ENCODE measurements at places on chromosomes 7 and 10.
A peak's percentile ranks its signal among the peaks of the same experiment; 100 is the strongest.

GRCh38 chr7:106630648-106631047 is 30.3 kb downstream of the CCDC71L start:
- DNase-seq, result no peak

GRCh38 chr7:156402255-156402654 is 238.3 kb upstream of the RNF32 start:
- no peak for DNase-seq

DNA sequence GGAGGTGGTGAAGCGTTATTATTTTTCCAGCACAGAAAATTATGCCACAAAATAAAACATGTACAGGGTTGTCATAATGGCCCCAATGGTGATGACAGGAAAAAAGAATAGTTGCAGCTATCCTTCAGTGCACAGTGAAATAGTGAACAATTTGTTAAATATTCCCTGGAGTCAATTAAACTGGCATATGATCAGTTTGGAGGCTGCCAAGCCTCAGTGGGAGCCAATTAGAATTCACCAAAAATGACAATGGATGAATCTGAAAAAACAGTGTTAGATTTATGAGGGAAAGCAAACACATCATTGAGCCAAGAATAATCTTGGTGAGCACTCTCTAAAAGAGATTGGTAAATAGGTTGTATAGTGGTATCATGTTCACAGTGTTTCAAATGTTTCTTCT is 146.3 kb downstream of the OTUD1 start:
- DNase-seq, result no peak

GRCh38 chr10:69421611-69422308 is 5.0 kb upstream of the TACR2 start:
- DNase-seq, result no peak

DNA sequence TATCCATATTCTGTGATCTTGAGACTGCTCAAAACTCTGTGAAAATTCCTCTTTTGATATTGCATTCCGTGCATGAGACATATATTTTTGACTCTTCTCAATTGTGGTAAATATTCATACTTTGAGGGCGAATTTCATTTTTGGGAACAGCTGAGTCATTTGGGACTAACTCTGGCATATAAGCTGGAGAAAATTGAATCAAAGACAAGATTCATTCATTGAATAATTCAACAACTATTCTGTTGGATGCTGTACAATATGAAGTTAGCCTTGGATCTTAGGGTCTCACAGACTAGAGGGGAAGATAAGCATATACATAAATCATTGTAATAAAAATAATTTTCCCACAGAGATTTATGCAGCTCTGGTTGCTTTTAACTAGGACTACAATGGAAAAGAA is 183.2 kb upstream of the NEBL start:
- DNase-seq, result no peak

- no peak for DNase-seq
These were observed 159.7 kb downstream of the USP6NL start for GRCh38 chr10:11451640-11452260.

- no peak for DNase-seq
These were observed 734.5 kb upstream of the LRRN3 start for GRCh38 chr7:110356438-110356837.

GRCh38 chr7:101166909-101167644 is 1.7 kb upstream of the VGF start:
- no peak for DNase-seq

DNA sequence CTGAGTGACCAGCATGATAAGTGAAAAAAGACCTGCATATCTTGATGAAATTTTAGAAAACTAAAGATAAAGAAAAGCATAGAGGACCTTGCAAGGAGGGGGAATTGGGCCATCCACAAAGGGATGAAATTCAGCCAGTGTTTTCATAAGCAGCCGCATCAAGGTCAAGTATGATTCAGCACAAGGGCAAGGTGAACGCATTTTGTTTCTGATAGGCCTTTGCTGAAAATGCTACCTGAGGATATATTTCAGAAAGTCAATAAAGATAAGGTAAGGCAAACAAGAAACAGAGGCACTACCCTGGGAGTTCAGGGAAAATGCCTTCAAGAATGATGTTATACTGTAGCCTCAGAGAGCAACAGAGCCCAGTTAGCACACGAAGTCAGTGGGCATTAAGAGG is 55.0 kb upstream of the SHH start:
- no peak for DNase-seq

GRCh38 chr10:15137636-15138035 is 30.9 kb downstream of the NMT2 start:
- DNase-seq, result no peak

- no peak for DNase-seq
These were observed 17.0 kb upstream of the INSIG1 start for GRCh38 chr7:155280446-155281397.

DNA sequence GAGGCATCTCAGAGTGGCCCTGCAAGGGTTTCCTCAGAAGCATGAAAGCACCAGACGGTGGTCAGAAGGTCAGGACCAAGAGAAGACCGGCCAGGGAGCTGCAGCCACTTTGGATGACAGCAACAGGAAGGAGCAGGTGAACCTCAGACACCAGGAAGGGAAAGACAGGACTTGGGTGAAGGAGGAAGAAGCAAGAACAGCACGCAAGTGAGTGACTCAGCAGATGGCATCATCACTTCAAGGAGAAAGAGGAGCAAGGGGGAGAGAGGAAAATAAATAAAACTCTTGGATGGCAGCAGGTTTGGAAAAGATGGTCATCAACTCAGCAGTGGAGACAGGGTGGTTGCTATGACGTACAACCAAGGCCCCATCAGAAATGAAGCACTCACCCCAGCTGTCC is 31.6 kb downstream of the NCAPG2 start:
- no peak for DNase-seq

DNA sequence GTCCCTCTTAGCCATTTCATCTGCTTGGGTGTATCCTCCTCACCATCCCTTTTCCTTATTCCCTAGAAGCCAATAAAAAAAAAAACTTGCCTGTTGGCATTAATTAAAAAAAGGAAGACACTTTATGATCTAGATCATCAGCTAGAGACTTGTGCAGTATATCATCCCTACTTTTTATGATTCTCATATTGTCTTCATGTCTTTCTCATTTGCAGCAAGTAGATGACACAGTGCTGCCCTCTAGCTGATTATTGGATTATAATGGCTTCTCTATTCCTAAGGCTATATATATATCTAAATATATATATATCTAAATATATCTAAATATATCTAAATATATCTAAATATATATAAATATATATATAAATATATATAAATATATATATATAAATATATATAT is 272.4 kb upstream of the LRGUK start:
- DNase-seq, result no peak

DNA sequence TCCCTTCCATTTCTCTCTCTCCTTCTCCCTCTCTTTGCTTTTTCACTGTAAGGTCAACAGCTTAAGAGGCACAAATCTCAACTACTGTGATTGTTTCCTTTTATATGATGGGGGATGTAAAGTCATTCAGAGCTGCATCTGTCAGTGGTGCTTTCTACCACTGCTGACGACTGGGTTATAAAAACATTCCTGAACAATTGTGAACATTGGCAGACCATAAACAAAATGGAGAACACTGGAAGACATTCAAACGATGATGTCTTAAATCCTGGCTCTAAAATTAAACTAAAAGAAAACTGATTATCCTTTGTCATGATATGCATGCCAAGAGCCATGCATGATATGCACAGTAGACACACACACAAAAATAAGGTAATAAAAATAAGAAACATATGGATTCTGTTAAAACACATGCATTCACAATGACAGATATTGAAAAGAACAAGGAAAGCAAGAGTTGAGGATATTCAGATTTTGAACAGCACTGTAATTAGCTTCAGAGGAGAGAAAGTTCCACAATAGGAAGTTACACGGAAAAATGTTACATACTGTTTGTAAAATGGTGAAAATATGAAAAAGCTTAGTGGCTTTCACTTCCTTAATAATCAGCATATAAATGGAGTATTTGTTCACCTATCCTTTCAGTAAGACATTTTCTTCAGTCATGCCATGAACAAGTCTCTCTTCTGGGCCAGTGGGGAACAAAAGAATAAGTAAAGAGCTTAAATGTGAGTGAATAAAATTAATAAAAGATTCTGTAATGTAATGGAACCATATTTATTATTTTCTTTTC is 89.2 kb downstream of the RNLS start:
- no peak for DNase-seq

GRCh38 chr10:58322835-58323209 is 12.0 kb upstream of the UBE2D1 start:
- no peak for DNase-seq

DNA sequence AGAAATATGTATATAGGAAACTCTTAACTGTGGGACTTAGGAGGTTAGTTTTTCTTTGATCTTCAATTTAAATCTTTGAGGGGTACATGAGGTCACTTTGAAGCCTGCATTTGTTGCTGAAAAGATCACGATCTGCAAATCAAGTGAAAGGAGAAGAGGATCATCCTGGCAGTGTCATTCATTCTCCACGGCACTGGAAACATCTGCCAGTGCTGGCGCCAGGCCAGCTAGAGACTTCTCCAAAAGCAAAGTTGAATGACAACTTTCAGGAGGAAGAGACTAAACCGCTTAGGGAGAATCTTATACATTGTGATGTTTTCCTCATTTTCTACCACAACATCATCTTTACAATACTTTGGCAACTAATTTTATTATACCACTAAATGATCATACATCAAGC is 42.5 kb downstream of the MRC1 start:
- no peak for DNase-seq

DNA sequence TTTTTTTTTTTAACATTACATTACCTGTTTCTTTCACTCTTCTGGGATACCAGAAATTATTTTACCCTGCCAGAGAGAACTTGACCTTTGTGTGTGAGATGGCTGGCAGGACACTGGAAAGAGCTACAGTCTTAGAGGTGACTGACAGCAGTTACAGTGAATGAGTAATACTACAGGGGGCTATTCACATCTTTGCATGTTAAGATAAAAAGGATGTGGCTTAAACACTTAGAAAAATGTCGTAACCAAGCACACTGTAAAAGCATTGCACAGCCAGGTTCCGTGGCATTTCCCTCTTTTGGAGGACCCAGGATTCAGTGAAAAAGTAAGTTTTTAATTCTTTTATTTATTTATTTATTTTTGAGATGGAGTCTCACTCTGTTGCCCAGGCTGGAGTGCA is 18.8 kb upstream of the TBC1D12 start:
- no peak for DNase-seq

DNA sequence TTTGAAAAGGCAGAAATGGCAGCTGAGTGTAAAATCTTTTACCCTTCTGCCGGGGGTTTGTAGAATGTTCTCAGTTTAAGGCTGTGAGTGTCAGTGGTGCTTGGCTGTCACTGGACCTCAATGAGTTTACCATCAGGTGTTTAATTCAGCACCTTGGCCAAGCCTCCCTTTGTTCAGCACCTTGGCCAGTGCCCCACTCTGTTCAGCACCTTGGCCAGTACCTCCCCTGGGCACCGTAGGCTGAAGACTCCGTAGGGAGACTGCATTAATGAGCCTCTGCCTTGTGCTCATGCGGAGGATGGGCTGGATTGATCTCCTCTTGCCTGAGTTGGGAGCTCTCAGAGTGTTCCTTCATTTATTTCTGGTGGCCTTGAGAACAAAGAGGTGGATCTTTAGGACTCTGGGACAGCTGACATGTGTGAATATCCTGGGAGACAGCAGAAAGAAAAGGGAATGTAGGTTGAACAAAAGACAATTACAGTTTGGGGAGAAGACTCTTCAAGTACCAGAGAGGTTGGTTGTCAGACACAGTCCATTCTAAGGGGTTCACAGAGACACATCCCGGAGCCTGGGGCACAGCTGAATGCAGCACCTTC is 1.6 kb downstream of the FAM24A start:
- DNase-seq, result peak; percentile 7

- DNase-seq, result no peak
These were observed 242.2 kb downstream of the HGF start for GRCh38 chr7:81527651-81528050.

DNA sequence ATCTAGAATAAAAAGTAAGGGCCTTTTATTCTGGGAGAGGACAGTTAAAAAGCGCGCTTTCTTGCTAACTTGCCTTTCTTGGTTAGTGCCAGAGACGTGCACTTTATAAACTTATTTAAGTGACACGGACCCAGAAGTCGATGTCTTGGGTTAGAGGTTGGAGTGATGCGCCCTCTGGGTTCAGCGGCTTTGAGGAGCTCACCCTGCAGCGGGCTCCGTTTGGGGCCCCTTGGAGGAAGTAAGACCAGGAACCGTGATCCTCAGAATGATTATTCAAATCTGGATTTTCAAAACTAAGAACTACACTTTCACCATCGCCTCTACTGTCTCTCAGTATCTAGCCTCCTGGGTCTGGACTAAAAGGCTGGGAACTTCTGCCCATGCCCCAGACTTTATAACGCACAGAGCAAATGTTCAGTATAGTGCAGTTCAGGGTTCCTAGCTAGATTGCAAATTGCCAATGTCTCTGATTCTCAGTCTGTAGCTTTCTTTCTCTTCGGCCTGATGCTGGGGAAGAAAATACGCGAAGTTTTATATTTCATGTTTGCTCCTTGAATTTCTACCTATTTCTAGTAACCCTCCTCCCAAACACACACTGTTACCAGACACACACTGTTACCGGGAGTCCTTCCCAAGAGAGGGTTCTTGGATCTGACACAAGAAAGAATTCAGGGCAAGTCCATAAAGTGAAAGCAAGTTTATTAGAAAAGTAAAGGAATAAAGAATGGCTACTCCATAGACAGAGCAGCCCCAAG is 18.6 kb upstream of the SMO start:
- no peak for DNase-seq

- DNase-seq, result peak; percentile 37
These were observed 154.1 kb upstream of the AHR start for GRCh38 chr7:17144322-17144721.

DNA sequence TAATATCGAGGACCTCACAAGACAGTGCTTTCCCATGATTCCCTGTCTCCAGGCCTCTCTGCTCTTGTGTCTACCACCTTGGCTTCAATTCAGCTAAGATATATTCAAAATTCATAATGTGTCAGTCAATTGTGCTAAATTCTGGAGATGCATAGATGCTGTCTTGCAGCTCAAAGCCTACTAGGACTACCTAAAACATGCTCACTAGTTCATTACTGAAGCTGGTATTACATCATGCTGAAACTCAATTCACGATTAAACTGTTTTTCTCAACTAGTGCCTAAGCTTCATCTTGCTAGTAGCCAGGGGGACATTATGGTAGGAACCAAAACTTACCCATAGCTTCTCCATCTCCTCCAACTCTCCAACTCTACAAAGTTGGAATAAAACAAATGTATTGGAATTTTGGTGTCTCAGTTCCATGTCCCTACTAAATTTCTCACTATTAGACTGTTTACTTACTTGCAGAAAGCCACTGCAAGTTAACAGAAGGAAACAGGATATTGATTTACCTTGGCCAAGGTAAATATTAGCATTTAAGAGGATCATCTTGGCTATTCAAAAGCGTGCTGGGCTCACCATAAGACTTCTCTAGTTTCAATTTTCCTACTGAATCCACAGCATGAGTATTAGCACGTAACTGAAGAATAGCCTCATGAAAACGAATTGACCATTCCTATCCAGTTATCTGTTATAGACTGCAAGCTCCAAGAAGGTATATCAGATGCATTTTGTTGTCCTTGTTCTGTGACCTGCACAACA is 53.6 kb downstream of the CREB3L2 start:
- no peak for DNase-seq

GRCh38 chr10:92150823-92151222 is 140.1 kb downstream of the CPEB3 start:
- no peak for DNase-seq
